GM23248 (cell line): ENCODE measurements at places on chromosomes 3 and 15. TPM values are rescaled to one million over a fixed set of nuclear protein-coding genes. Genes with fewer than 3 reads are reported as not detected.

The MEX3B gene
- total RNA-seq, result 11.4 and 13.3 TPM in 2 replicates

The UNC13C gene
- not detected in 2 replicates for total RNA-seq

The PYGO1 gene
- 5.4 and 7.1 TPM in 2 replicates for total RNA-seq

The CNTN3 gene
- total RNA-seq, result 18.5 and 24.4 TPM in 2 replicates

The GOLGA8R gene
- 0.65 and 1.0 TPM in 2 replicates for total RNA-seq

The B3GNT5 gene
- total RNA-seq, result 1.3 and 2.7 TPM in 2 replicates

The ZNF621 gene
- 9.6 and 13.4 TPM in 2 replicates for total RNA-seq

The KLF15 gene
- 0.13 and 0.54 TPM in 2 replicates for total RNA-seq

The BUB1B gene
- total RNA-seq, result 9.4 and 23.4 TPM in 2 replicates

The AZI2 gene
- 33.5 and 42.9 TPM in 2 replicates for total RNA-seq

The TAGLN3 gene
- 1.3 TPM in 1 of 2 replicates, not detected in the other for total RNA-seq

The ROPN1 gene
- total RNA-seq, result not detected in 2 replicates

The HRG gene
- total RNA-seq, result not detected in 2 replicates

The CAMKV gene
- not detected in 2 replicates for total RNA-seq

The ACTC1 gene
- total RNA-seq, result 7.6 and 21.4 TPM in 2 replicates

The TM2D3 gene
- total RNA-seq, result 49.0 and 68.7 TPM in 2 replicates
